ENCODE measurements at places on chromosomes 2 and 18. TPM values are rescaled to one million over a fixed set of nuclear protein-coding genes. Genes with fewer than 3 reads are reported as not detected.

The DNAJC5G gene
- total RNA-seq = 3.3 TPM

The ZNF385B gene
- total RNA-seq = 4.9 TPM

The POTEI gene
- total RNA-seq = not detected

The DIS3L2 gene
- 24.1 TPM for total RNA-seq

DNA sequence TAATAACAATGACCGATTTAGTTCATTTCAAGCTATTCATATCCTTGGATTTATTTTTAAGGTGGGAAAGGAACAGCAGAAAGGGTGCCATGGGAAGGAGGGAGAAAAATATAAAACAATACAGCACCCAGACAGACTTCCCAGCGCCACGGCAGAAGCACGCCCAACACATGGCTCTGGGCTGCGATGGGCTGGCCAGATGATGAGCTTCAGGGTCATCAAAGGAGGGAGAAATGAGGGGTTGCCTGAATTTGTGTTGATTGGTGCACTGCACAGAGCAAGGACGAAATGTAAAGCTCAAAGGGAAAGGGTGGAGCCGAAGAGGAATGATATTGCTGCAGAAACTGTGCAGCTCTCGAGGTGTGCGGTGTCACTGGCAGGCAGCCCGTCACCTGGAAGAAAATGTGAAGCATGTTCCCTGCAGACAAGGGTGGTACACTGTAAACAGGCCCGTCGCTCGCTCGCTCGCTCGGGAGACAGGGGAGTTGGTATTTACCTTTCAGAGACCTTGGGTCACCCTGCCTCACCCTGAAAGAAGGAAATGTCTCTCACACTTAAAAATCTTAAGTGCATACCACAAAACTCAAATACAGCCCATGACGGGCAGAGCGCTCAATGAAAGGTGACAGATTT lies 195.5 kb upstream of the CTAGE1 start:
- no peak overlapping the region for H3K27ac ChIP-seq
- no peaks in the 10 kb centered on the region for H3K27me3 ChIP-seq
- H3K36me3 ChIP-seq = no peaks in the 10 kb centered on the region
- no peak for DNase-seq

DNA sequence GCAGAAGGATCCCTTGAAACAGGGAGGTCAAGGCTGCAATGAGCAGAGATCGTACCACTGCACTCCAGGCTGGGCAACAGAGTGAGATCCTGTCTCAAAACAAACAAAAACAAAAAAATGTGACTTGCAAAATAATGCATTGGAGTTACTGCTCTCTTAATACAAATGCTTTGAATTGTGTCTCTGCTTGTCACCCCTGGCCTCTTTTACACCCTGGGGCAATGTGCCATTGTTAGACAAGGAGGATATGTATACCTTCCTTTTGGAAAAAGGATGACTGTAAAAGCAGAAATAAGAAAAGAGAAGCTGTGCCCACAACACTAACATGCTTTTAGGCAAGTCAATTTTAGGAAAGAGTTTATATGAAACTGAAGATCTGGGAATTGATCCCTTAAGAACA lies 20.8 kb upstream of the C2orf74 start:
- no peak overlapping the region for H3K4me3 ChIP-seq
- no peaks in the 10 kb centered on the region for H3K27me3 ChIP-seq
- peaks cover 4% of the 10 kb centered on the region for H3K4me1 ChIP-seq
- no peaks in the 10 kb centered on the region for H3K36me3 ChIP-seq

DNA sequence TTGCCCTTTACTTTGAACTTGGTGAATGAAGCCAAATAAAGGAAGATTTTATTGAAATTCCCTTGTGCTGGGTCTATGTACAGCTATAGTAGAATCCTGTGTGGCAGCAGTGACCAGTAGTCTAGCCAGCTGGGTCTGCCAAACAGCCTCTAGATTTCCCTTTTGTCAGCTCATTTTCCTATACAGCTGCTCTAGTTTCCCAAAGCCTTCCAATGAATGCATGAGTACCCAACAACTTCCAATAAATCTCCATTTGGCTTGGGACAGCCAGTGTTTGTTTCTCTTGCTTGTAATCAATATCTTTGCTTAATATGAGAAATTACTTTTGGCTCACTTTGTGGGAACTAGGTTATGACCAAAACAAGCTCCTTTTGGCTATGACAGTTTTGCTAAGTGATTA lies 43.6 kb downstream of the SCN9A start:
- H3K27me3 ChIP-seq = no peaks in the 10 kb centered on the region
- H3K4me3 ChIP-seq = no peak overlapping the region
- H3K27ac ChIP-seq = no peak overlapping the region
- no peaks in the 10 kb centered on the region for H3K36me3 ChIP-seq
- no peak for DNase-seq

GRCh38 chr2:58734365-58734764 lies 493.2 kb upstream of the FANCL start:
- no peak overlapping the region for H3K4me3 ChIP-seq
- H3K27me3 ChIP-seq = no peaks in the 10 kb centered on the region
- H3K27ac ChIP-seq = no peak overlapping the region
- no peak for DNase-seq

GRCh38 chr2:205531489-205532148 lies 150.7 kb upstream of the NRP2 start:
- H3K27ac ChIP-seq = no peak overlapping the region
- H3K4me3 ChIP-seq = no peak overlapping the region
- no peaks in the 10 kb centered on the region for H3K36me3 ChIP-seq
- no peaks in the 10 kb centered on the region for H3K4me1 ChIP-seq
- no peak for DNase-seq
